Erythroblast (primary cell): ENCODE measurements at places on chromosomes 11 and 22.

GRCh38 chr11:518463-519202 lies 11.6 kb upstream of the RNH1 start:
- no peak for DNase-seq

DNA sequence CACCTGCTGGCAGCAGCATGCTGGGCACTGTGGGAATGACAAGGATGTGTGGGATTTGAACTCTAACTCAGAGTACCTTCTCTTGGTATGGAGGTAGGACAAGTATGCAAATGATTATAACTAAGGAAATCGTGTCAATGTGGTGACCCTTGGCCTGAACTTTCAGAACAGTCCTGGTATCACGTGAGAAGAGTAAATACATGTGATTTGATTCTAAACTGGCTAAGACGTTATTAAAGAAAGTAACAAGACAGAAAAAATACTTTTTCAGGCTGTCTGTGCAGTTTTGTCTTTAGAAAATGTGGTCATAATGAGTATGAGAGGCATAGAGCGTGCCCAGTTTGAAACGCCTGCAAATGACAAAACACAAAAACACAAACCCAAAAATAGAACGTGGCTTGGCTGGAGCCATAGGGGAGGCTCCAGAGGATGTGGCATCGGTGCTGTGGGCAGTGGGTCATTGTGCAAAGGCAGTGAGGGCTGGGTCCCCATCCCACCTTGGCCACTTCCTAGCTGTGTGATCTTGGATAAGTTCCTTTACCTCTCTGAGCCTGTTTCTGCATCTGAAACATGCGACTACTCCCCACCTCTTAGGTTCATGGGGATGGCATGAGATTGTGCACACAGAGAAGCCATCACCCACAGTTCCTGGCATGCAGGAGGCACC lies 18.4 kb upstream of the IL2RB start:
- DNase-seq: no peak

DNA sequence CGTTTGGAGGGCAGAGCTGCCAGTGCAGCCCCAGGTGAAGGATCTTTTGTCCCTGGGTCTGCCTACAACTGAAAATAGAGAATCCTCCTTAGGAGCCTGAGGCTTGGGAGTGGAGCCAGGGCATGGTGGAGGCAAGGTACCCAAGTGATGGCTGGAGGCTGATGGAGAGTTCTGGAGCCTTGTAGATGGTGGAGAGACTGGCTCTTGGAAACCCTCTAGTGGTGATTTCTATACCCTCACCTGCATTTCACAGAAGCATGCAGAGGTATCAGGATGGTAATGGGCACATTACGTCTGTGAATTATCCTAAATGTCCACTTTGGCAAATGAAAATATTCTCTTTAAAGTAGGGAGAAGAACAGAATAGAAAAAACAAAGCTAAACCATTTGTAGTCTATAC lies 44.4 kb downstream of the INSC start:
- DNase-seq: no peak

DNA sequence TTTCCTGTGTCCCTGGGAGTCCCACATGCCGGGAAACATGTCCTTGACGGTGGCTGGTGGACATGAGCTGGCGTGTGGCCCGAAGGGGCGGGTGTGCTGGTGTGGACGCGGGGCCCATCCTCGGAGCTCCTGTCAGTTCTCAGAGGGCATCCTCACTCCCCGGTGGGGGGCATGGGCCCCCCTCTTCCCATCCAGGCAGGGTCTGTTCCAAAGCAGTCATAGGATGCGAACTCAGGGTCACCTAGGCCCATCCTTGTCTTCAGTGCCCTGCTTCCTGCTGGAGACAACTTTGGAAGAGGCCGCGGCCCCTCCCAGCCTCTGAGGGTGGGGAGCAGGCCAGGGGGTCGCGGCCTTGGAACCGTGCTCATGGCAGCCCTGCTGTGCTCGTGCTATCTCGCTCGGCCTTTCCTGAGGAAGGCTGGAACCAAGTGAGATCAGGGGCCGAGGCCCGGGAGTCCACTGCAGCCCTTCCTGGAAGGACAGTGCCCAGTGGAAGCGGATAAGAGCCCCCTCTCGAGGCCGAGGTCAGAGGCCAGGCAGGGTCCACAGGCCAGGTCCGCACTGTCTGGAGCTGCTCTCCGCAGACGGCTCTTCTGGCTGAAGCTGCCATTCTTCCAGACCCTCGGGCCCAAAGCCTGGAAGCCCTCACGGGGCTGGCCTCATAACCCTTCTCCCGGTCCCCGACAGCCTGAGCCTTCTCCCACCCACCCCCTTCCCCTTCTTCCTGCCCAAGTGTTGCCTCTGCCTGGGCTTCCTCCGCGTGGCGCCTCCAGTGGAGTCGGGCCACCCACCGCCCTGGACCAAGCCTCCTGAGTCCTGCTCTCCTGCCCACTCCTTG lies 8.7 kb downstream of the GRK2 start:
- no peak for DNase-seq

- DNase-seq: no peak
Measured at GRCh38 chr11:57081356-57081755, 92.6 kb downstream of the OR5AK2 start.

- DNase-seq: no peak
Measured at GRCh38 chr11:119584193-119585042, 144.6 kb downstream of the NECTIN1 start.

DNA sequence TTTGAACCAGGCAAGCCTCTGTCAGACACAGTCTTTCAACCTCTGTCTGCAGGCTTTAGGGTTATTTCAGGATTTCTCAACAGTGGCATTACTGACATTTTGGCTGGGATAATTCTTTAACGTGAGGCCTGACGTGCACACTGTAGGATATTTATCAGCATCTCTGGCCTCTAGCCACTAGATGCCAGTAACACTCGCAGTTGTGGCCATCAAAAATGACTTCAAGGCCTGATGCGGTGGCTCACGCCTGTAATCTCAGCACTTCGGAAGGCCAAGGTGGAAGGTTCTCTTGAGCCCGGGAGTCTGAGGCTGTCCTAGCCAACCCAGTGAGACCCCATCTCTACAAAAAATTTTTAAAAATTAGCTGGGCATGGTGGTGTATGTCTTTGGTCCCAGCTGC lies 113.0 kb downstream of the CCDC81 start:
- DNase-seq: no peak

DNA sequence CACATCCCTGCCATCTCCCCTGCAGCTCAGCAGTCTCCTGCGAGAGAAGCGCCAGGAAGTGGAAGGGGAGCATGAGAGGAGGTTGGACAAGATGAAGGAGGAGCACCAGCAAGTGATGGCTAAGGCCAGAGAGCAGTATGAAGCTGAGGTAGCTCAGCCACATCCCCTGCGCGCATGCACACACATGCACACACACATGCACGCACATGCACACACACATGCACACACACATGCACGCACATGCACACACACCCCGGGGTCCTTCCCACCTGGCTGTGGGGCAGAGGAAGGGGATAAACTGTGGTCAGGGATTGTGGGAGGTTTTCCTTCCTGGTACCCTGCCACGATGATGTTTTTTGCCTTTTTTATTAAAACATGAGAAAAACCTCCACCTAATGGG lies 65.3 kb downstream of the CEP164 start:
- no peak for DNase-seq

DNA sequence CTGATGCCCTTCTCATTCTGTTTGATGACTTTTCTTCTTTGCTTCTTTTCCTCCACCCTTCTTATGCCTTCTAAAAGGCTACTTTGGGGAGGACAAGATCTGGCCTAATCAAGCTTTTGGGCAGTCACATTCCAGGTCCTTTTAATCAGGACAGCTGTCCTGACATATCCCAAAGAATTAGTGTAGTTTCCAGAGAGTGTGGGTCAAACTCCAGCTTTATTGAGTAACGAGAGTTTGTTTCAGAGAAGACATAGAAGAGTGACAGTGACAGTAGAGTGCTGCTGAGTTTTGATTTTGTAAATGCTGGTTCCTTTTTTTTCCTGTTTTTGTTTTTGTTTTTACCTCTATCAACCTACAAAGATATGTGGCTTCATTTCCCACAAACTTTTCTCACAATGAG lies 158.4 kb upstream of the SESN3 start:
- DNase-seq: no peak

GRCh38 chr11:47317064-47317828 lies 35.3 kb downstream of the MYBPC3 start:
- no peak for DNase-seq

DNA sequence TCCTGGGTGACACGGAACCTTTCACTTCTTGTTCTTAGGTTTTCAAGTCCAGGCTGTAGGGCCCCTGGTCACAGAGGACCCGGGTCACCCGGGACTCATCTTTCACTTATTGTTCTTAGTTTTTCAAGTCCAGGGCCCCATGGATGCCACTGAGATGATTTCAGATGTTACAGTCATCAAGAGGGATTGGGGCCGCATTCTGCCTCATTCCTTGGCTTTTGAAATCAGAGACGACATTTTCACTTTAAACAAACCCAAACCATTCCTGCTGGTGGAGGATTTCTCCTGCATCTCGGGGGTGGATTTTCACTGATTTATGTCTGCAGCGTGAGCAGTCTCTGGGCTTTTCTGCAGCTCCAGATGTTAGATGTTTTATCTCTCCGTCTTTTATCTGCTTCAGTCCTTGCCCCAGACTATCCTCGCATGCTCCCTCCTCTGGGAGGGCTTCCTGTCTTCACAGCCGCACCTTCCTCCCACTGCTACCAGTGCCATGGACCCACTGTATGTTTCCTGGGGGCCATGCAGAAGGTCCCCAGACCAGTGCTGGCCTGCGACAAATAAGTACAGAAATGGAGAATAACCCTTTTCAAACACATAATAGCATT lies 27.4 kb downstream of the FBLN1 start:
- no peak for DNase-seq

DNA sequence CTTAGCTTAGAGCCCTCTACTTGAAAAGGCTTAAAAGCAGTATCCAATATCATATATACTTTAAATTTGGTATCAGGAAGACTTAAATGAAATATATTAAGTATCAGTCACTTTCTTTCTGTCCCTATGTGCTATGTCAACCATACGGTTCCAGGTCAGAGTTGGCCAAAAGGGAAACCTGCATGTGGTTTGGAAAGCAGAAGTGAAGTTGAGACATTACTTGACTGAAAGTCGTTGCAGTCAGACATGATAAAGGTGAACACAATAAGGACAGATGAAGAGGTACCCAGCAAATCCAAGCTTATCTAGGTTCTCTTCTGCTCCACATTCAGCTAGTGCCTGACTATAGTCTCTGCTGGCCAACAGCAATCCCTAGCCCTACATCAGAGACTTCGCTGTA lies 336.8 kb downstream of the KCNA4 start:
- no peak for DNase-seq

- no peak for DNase-seq
Measured at GRCh38 chr22:33919391-33920196, 682 bp downstream of the LARGE1 start.

GRCh38 chr22:28711341-28711740 lies 30.3 kb downstream of the CHEK2 start:
- DNase-seq: no peak

DNA sequence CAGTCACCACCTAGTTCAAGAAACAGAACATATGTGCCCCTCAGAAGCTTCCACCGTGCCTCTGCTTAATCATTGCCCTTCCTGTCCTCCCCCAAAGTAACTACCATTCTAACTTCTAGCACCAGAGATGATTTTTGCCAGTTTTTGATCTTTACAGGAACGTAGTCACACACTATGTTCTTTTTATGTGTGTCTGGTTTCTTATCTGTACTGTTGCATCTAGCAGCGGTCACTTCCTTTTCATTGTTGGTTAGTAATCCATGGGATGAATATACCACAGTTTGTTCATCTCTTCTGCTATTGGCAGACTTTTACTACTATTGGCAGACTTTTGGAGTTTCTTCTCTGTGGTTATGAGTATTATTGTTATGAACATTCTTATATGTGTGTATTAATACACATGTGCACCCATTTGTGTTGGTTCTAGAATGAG lies 34.6 kb downstream of the SPECC1L start:
- DNase-seq: no peak

GRCh38 chr11:6548121-6548520 lies 51.0 kb downstream of the DNHD1 start:
- no peak for DNase-seq

- no peak for DNase-seq
Measured at GRCh38 chr11:11531131-11531908, 90.5 kb downstream of the GALNT18 start.

DNA sequence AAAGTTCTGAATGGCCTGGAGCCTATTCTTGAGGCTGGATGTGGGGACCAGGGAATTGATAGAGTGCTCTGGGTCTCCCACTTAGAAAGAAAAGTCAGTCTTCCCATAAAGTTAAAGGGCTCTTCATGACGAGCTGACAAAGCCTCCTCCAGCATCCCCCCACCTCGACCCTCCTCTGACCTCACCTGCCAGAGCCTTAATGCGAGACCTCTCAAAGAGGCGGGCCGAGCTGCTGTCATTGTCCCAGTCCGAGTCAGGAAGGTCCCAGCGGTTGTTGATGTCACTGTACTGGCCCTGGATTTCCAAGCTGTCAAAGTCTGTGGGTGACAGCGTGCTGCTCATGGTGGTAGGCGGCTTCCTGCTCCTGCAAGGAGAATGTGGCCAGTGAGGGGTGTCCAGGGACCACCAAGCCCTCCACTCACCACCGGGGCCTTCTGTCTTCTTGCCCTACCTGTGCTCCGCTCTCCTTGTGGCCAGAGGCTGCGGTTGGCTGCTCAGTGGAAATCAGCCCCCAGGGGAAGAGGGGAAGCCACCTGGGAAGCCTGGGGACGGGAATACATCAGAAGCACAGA lies 8.0 kb downstream of the SPTBN2 start:
- no peak for DNase-seq

GRCh38 chr11:128723531-128723930 lies 29.7 kb downstream of the FLI1 start:
- no peak for DNase-seq

DNA sequence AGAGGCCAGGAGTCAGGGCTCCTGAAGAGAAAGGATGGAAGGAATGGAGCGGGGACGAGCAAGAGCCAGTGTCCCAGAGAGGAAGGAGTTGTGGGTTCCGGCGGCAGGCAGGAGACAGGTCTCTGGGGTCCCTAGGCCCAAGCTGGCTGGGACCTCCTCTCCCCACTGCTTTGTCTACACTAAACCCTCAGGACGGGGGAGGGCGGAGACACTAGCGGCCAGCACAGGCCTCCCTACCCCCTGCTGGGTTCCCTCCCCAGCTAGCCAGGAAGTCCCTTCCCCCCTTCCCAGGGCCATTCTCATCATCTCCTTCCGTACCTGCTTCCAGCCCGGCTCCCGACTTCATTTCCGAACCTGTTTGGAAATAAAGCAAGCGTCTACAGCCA lies 79.5 kb downstream of the ST3GAL4 start:
- no peak for DNase-seq

GRCh38 chr11:9150926-9151325 lies 59.5 kb upstream of the SCUBE2 start:
- DNase-seq: no peak

- peak; percentile 71 for DNase-seq
Measured at GRCh38 chr11:78646564-78647185, 72.0 kb upstream of the NARS2 start.

DNA sequence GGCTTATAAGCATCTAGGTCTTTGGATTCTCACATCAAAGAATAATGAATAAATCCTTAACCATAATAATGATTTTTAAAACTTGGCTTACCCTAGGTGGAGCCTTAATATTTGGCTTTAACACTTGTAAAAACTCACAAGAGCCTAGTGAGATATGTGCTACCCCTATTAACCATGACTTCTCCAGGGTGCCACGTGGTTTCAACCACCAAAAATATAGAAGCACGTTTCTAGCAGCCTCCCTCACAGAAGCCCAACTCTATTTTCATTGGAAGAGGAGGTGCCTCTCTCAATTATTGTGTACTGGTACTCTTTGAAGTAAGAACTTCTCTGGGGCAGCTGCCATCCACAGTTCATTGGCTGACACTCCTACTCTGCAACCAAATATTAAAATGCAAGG lies 46.5 kb upstream of the GDPD4 start:
- DNase-seq: no peak
